ENCODE measurements at places on chromosomes 12 and 14.

GRCh38 chr14:91817566-91818325 is 49.6 kb downstream of the TC2N start:
- DNase-seq = no peak

DNA sequence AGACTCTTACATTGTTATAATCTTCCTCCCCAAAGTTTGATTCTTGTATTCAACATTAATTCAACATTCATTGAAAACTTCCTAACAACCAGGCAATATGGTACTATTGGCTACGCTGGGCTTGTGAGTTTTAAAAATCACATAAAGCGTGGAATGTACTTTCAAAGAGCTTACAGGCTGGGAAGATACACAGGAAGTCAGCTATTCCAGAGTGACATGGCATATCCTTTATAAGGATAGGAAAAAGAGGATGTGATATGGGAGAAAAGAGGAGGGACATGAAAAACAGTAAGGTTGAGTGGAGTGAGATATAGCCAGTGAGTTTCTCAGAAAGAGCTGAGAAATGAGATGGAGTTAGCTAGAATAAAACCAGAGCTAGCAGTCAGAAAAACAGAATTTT is 103.6 kb upstream of the ATF7IP start:
- no peak for DNase-seq

DNA sequence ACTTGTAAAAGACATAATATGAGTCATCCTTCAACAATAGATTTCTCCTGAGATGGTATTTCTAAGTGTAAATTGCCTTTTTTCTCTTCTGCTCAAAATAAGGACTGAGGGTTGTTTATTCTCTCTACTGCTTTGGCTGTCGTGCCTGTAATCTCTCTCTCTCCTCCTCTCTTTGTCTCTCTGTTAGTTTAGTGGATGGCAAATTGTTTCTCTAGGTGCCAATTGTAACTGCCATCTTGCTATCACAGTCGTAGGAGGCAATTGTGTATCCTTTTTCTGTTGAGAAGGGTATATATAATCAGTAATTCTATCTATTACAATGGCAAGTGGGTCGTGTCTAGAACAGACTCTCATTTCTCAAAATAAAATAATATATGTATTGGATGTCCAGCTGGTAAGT is 545.0 kb upstream of the FBXO33 start:
- DNase-seq = no peak

- no peak for DNase-seq
Measured at GRCh38 chr12:3607039-3607720, 116.2 kb downstream of the PRMT8 start.

- DNase-seq = no peak
Measured at GRCh38 chr12:50196537-50196936, 29.4 kb upstream of the CERS5 start.

- no peak for DNase-seq
Measured at GRCh38 chr12:95212586-95212985, 4.7 kb downstream of the FGD6 start.

DNA sequence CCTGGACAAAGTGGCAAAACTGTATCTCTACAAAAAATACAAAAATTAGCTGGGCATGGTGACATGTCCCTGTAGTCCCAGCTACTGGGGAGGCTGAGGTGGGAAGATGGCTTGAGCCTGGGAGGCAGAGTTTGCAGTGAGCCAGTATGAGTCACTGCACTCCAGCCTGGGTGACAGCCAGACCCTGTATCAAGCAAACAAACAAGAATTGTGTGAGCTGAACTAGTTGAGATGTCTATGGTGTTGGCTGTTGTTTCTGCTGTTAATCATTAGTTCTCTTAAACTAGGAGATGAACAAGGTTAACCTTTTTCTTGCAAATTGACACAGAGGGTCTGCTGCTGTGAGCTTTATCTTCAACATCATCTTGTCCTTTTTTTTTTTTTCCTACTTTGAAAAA is 23.6 kb downstream of the RASSF3 start:
- DNase-seq = no peak

DNA sequence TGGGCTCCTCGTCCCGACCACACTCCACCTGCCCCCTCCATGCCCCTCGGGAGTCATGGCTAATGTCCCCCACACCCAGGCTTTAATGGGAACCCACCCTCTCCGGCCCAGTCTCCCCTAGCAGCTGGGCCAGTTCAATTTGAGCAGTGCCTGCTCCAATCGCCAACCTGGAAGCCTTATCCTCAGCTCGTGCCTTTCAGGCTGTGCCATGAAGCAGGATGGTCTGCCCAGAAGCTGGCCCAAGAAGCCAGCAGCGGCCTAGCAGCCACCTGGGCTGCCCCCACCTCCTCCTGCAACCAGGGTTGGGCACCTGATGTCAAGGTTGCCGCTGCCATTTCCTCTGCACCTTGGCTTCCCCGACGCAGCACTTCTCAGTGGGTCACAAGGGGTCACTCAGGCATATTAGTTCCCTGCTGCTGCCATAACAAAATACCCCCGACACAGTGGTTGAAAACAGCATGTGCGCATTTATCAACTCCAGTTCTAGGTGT is 2.3 kb upstream of the CLBA1 start:
- DNase-seq = no peak

GRCh38 chr12:38886064-38886463 is 19.3 kb downstream of the CPNE8 start:
- no peak for DNase-seq

DNA sequence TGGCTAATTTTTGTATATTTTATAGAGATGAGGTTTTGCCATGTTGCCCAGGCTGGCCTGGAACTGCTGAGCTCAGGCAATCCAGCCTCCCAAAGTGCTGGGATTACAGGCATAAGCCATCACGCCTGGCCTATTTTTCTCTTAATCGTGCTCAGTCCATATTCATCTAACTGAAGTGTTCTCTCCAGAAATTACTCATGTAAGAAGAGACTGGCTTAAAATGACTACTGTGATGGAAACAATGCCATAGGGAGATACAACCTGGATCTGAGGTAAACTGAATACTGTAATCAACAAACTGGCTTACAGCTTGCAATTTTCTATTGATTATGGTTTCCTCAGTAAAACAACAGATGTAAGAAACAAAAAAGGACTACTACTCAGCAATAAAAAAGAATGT is 21.1 kb downstream of the NUMB start:
- no peak for DNase-seq

- no peak for DNase-seq
Measured at GRCh38 chr14:81633496-81633895, 99.8 kb upstream of the SEL1L start.

DNA sequence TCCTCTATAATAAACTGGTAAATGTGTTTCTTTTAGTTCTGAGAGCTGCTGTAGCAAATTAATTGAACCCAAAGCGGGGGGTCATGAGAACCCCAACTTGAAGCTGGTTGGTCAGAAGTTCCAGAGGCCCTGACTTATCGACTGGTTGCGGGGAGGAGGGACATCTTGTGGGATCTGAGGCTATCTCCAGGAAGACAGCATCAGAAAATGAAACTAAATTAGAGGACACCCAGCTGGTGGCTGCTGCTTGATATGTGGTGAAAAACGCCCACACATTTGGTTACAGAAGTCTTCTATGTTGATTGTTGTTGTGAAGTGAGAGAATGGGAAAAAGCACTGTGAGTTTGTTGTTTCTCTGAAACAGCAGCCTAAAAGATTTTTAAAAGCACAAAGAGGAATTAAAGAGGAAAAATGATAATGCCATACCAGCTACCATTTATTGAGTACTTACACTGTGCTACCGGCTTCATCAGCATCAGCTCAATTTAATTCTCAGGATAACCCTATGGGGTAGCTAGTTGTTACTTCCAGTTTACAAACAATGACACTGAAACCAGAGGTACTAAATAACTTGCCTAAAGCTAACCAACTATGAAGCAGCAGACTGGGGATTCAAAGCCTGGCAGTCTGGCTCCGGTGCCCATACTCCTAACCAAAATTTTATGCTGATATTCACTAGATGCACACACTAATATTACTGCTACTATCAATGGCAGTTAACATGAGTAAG is 24.3 kb downstream of the DDX24 start:
- DNase-seq = no peak

- no peak for DNase-seq
Measured at GRCh38 chr14:68681256-68682011, 111.4 kb downstream of the ZFP36L1 start.

DNA sequence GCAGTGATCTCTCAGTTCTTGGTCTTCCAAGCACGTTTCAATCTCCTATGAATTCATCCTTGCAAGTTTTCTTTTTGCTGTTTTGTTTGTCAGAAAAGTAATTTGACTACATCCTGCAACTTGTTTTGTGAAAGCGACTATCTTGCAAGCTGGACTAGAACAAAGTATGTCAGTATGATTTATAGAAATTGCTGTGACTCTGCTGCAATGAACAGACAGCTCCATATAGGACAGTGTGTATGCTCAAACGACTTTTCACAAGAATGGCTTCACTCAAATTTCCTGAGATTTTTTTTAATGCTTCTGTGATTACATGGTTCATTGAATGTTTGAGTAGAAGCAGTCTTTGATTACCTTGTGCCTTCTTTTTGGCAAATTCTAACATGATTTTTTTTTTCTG is 123.5 kb upstream of the TRHDE start:
- no peak for DNase-seq

GRCh38 chr12:65667932-65668331 is 156.4 kb upstream of the HMGA2 start:
- DNase-seq = no peak

DNA sequence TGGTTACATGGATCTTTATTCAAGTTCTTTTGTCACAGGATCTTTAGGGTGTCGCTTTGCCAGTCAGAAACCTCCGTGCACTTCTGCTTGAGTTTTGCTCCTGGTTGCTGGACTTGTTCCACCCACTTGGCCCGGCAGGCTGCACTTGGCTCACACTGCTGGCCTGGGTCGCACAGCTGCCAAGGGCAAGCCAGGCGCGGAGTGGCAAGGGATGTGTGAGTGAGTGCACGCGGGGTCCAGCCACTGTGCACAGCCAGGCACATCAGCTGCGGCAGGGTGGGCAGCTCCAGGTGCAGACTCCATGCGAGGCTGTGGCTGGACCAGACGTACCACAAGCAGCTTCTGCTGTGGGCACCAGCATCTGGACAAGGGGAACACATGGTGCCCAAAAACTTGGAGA is 76.6 kb downstream of the DERA start:
- no peak for DNase-seq

GRCh38 chr12:38374751-38375150 is 58.2 kb downstream of the ALG10B start:
- DNase-seq = no peak

- DNase-seq = peak; percentile 81
Measured at GRCh38 chr12:125533434-125534029, 468.3 kb downstream of the AACS start.

GRCh38 chr12:47079468-47079980 is at the start of the genes AMIGO2 and PCED1B:
TSS of gene AMIGO2 (minus strand) at chr12:47079959. CDS start at chr12:47079002, 957 bp downstream.
TSS of gene PCED1B (plus strand) at chr12:47079621. CDS start at chr12:47235064, 155,443 bp downstream.
- DNase-seq = peak; percentile 43

GRCh38 chr14:56979936-56980335 is 169.7 kb upstream of the OTX2 start:
- no peak for DNase-seq

DNA sequence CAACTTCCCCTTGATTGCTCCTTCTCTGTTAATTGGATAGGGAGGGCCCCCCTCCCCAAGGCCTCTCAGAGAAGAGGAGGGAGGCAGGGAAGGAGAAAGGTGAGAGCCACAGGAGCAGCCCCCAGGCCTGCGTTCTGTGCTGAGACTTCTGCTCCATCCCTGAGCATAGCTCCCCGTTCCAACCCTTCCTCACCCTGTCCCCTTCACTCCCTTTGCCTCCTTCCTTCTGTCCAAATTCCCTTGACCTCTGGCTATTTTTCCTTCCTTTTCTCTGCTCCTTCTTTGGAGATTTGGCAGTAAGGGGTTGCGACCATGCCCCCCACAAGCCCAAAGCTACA is 788 bp upstream of the ASIC1 start:
- no peak for DNase-seq

DNA sequence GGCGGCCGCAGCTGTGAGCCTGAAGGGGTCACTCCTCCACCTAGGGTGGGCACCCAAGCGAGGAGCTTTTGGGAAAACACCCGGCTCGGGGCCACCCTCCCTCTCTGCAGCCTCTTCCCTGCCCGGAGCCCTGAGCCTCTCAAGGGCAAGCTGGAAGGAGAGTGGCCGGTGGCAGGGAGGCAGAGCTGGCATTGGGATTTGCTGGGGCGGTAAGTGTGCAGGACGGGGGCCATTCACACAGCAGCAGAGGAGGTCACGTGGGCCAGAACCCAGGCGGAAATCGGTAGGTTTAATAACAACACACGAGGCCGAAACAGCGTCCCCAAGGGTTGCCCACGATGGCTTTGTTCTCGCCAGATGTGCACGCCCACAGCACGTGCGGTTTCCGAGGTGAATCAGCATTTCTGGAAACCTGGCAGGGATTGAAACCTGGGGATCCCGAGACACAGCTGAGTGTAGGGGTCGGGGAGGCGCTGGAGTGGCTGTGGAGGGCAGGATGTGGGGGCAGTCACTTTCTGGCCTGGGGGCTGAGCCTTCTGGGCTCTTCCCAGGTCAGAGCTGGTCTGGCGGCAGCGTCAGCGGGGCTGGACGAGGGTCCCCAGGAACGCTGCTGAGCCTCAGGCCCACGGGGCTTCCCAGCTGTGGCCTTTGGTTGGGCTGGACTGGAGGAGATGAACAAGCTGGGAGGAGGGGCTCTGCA is 23.5 kb downstream of the NOC4L start:
- no peak for DNase-seq

DNA sequence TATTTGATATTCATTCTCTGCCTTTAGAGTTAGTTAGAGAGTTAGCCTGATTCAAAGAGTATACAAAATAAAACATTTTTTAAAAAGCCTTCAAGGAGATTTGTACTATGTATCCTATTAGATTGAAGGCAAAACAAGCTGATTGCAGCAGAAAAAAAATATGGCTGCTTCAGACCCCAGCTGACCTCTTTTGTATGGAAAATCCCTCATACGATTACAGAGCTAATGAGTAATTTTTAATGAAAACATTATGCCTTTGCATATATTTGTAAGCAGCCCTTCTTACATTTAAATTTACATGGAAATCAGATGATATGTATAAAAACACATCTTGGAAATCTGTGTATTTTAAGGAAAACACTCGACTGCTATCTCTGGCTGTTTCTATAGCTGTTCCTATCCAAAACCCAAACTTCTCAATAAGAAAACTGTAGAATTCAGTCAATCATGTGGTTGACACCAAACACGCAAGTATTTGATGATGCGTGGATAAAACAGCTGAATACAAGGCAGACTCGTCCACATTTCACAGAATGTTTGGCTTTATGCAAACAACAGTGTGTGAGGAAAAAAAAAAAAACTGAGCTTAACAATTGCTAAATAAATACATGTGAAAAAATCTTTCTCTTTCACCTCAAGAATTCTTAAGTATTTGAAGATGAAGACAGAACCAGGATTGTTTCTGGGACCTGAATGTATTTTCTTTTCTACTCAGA is 275.3 kb downstream of the EGLN3 start:
- no peak for DNase-seq

GRCh38 chr14:94600148-94600545 is 12.0 kb upstream of the SERPINA3 start:
- DNase-seq = no peak

- DNase-seq = no peak
Measured at GRCh38 chr12:28242129-28242495, 51.9 kb downstream of the CCDC91 start.

Measured in neural crest cell (in vitro differentiated cells).